ENCODE measurements at places on chromosomes 4 and X.

- no peak for DNase-seq
Observed at GRCh38 chr4:72326692-72327632, 242.1 kb downstream of the ADAMTS3 start.

- DNase-seq = no peak
Observed at GRCh38 chr4:75099321-75099720, 166.4 kb downstream of the PARM1 start.

DNA sequence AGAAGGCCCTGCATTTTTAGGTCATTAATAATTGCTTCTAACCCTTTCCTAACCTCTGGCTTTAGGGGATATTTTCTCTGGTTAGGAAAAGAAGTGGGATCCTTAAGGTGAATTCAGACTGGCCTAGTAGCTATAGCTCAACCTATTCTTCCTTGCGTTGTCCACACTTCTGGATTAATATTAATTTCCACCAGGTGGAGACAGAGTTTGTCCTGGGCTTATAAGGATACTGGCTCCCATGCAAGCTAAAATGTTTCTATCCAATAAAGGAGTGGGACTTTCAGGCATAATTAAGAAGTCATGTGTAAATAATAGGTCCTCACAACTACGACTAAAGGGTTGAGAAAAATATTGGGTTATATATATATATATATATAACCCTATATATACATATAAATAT, 860.0 kb upstream of the POU3F4 start:
- DNase-seq = no peak

DNA sequence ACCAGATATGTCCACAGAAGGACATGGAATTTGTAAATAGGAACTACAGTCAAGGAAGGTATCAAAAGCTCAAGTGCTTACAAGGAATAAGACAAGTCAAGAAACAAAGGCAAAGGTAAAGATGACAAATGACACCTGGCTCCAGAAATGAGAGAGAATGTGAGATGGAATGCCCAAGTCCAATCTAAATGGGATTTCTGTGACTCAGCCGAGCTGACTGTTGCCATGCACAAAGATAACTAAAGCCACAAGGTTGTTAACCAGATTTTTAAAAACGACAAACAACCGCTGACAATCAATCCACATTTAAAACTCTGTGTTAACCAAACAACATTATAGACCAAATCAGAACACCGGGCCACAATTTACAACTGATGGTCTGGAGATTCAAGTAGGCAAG, 1.1 kb downstream of the NFXL1 start:
- DNase-seq = no peak
